Muscle of arm (tissue), 14 donors: ENCODE measurements at places on chromosomes 3 and 15.

GRCh38 chr3:137687181-137687879, 76.8 kb upstream of the SOX14 start:
- DNase-seq, result no peak

- DNase-seq, result no peak
These were observed 60.7 kb downstream of the IMPG2 start for GRCh38 chr3:101259485-101260341.

- DNase-seq, result peak; percentile 51
These were observed 175.1 kb upstream of the ATP11B start for GRCh38 chr3:182618085-182618732.

- no peak for DNase-seq
These were observed 14.3 kb upstream of the MOBP start for GRCh38 chr3:39453134-39453533.

- DNase-seq, result no peak
These were observed 18.4 kb downstream of the GCSAM start for GRCh38 chr3:112114576-112115160.

GRCh38 chr15:89675606-89676005, 3.6 kb downstream of the PLIN1 start:
- DNase-seq, result no peak

- DNase-seq, result no peak
These were observed 101.1 kb downstream of the EPHA6 start for GRCh38 chr3:96915445-96915844.

DNA sequence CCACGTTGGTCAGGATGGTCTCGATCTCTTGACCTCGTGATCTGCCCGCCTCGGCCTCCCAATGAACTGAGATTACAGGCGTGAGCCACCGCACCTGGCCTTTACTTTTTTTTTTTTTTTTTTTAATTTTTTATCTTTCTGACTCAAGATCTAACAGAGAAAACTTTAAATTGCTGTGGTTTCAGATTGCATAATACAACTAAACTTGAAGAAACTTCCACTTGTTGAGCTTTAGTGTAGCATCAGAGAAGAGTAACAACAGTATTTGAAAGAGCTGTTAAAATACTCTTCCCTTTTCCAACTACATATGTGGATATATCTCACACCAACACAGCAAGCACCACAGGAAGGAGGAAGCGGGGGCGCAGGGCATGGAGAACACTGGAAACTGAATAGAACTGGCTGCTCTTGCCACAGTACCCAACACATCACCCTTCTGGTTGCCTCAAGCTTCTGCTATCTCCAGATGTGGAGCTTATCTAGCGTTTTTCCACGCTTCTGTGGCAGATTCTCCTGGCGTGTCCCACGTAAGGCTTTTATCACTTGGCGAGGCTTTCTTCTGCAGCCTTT, 45.4 kb downstream of the MAP6D1 start:
- no peak for DNase-seq

DNA sequence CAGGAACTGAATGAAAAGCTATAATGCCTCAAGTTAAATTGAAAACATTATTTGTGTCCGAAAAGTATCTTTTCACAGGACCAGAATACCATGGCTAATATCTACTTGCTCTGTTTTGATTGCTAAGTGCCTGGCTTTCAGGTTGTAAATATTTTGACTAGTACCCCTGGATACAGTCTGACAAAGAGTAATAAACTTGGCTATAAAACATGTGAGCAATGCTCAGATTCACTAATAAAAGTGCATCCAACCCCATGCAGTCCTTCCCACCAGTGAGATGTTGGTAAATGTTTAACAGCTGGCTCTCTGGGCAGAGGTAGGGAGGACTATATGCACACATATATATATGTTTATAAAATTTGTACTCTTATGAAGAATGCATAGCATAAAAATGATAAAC, 281.8 kb upstream of the TGFBR2 start:
- no peak for DNase-seq

DNA sequence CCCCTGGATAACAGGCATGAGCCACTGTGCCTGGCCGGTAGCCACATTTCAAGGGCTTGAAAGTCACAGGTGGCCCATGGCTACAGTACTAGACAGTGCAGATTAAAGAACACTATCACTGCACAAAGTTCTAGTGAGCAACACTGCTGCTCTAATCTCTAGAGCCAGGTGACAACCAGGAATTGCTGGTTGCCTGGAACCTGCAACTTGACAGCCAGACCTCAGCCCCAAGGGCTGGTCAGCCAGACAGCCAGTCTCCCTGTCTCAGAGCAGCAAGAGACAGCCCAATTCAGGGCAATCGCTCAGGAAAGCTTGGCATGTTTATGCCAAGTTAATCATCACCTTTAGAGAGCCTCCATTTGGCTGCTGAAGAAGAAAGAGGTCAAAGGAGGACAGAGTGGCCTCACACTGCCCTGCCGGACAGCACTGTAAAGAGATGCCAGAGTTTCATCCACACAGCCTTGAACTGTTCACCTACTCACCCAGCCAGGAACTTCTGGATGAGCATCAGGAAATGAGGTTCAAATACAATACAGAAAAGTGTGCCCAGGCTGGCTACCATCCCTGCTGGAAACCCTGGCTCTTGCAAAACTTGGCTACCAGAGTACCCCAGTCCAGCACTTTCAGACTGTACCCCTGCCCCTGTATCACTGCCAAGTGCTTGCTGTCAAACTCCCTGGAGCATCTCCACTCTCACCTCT, 6.0 kb downstream of the CCDC12 start:
- no peak for DNase-seq

GRCh38 chr15:68679161-68679560, 100.4 kb downstream of the CORO2B start:
- DNase-seq, result no peak

- DNase-seq, result peak; percentile 21
These were observed 525 bp downstream of the NPTN start for GRCh38 chr15:73632670-73633058.

DNA sequence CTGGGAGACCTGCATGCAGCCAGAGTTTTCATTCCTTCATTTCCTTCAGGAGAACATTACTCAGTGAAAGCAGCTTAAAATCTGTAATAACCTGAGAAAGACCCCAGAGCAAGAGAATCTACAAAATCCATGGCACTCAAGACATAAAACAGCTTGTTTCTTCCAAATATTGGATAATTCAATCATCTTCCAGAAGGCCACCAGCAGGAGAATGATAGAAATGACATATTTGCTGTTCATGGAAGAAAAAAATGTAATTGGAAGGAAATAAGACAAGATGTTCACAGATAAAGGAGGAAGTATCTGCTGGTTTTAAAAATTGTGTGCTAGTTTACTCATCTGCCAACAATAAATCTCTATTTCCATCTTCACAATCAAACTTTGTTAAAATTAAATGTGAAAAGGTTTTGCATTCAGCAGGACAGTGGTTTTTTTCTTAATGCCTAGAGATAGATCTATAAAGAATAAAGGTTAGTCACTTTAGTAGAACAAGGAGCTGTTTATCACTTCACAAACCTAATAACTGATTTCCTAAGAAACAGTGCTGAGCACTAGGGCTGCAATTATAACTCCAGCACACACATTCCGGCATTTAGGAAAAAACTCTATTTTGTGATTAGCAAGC, 530.8 kb downstream of the NSUN3 start:
- no peak for DNase-seq

- peak; percentile 84 for DNase-seq
These were observed 72.2 kb downstream of the NR1D2 start for GRCh38 chr3:24017305-24017704.

GRCh38 chr3:141454906-141455602, 31.8 kb upstream of the RASA2 start:
- DNase-seq, result peak; percentile 30

DNA sequence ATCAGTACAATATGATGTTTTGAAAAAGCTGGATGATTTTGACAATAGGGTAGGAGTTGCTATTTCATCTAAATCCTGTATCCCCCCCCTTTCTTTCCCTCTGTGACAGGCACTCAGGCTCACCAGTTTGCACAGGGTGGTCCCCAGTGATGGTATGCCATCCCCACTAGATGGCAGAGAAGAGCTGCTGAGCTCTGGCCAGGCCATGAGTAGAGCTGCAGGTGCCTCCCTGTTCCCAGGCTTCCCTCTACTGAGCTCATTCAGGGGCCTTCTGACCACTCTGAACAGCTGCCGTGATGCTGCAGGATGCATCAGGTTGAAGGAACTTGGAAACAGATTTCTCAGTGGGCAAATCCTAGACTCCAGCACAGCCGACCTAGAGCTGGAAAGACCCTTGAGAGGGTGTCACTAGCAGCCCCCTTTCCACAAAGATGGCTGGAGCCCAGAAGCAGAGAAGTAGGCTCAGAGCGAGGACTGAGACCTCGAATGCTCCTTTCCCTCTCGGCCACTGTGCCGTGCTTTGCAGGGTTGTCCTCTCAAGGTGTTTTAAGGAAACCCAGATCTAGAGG, 45.1 kb downstream of the EFCAB12 start:
- peak; percentile 55 for DNase-seq

DNA sequence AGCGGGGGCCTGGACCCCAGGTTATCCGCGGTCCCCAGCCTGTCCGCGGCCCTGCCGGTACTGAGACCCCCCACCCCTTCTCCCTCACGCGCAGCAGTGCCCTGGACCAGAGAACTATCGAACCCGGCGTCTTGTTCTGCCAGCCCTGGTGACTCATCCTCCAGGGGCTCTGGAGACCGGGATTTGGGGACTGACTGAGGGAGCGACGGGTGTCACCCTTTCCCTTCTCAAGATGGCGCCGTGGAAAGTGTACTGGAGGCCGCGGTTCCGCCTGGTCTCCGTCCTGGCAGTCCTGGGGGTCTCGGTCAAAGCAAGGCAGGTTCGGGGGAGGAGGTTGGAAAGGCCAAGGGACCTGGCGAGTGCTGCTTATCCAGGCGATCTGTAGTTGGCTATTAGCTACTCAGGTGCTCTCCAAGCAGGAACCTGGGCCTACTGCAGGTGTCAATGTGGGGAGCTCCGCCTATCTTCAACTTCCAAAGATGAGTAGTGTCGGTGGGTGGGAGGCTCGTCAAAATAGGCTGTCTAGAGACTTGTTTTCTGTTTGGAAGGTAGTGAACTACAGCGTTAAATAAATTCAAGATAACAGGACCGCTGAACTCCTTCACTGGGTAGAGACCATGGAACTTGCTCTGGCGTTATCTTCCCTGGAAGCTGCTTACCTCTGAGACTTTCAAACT, 790 bp downstream of the RAB5A start:
- DNase-seq, result peak; percentile 63

DNA sequence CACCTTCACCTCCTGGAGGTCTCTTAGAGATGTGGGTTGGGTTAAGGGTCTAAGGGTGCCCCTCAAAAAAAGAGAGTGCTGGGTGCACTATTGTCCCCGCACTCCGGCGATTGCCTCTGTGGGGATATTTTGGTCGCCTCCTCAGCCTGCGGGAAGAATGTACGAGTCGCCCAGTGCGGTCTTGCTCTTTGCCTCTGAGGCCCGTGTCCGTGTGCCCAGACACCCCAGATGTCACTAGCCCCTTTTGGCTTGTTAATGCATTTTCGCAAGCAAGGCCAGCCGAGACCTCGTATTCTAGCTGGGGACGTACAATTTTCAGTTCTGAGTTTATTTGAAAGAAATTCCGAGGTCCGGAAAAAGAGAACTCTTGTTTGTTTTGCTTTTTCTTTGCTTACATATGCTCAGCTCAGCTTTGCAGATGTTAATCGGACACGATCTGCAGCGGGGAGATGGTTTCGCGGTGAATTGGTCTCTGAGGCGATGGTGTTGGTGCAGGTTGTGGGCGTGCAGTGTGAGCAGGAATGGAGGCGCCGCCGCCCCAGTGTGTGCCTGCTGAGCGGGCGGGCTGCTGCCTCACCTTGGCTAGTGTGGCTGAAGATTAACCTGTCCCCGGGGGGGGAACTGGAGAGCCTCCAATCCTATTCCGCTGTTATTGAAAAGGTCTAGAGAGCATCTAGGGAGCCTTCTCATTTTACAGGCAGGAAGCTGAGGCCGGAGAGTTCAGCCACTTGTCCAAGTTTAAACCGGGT, 1.4 kb downstream of the ST6GAL1 start:
- DNase-seq, result peak; percentile 30

GRCh38 chr3:186888569-186888968, 41.8 kb upstream of the ST6GAL1 start:
- no peak for DNase-seq

DNA sequence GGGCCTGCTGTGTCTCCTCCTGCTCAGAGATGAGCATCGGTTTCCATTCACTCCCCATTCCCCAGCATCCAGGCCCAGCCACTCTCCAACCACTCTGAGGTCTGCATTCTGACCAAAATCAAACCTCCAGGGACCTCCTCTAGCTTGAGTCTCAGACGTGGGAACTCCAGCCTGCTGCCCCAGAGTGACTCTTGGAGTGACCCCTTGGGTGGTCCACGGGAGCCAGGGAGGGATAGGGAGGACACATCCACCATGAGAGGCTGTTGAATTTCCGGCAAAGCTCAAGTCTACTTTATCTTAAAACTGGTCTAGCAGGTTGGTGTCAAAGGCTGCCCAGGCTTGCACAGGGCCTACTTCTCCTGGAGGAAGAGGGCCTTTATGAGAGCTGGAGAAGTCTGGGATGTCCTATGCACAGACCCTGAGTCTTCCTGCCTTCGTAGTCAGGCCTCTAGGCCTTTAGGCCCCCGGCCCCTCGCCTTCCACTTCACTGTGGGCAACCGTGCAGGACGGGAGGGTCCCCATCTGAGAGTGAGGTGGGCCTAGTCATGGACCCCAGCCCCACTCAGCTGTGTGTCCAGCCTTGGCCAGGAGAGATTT, 8.9 kb downstream of the CISH start:
- DNase-seq, result no peak

DNA sequence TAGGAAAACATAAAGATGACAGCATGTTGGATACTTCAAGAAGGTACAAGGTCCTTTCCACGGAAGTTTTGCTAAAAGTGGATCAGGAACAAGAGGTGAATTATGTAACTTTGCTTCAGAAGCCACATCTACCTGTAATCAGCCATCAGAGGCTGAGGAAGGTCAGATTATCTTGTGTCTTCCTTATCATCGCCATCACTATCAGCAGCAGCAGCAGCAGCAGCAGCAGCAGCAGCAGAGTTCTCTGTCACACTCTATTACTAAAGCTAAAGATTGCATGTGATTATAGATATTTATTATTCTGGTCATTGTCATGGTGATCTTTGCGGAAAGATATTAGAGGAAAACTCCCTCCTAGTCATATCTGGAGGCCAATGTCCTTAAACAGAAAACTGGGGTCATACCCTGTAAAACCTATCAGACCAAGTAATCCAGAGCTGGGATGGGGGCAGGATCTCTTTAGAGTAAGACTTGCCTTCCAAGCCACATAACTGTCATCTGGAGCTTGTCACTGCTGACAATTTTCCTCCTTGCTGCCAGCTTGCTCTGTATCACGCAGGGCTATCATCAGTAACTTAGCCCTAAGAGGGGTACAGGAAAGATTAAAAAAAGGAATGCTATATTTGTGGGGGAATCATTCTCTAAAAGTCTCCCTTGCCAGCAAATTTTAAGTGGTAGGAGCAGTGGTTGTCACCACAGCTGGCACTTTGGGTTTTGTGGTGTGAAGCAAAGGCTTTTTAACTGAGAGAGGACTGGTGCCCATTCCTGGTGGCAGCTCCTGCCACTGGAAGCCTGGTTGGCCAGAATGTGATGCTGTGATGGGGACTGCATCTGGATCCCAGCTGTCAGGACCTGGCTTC, 130.9 kb upstream of the RASGRP1 start:
- DNase-seq, result no peak

- DNase-seq, result no peak
These were observed 451.3 kb downstream of the LPP start for GRCh38 chr3:188605231-188605630.

GRCh38 chr3:172467170-172467824, 19.0 kb upstream of the GHSR start:
- no peak for DNase-seq
